ENCODE measurements at places on chromosomes 5 and 9. TPM values are rescaled to one million over a fixed set of nuclear protein-coding genes. Genes with fewer than 3 reads are reported as not detected.

ZBTB5 gene
- 20.5 TPM for total RNA-seq

LCN12 gene
- not detected for total RNA-seq

IFNA13 gene
- total RNA-seq: not detected

SREK1 gene
- 62.2 TPM for total RNA-seq

CTSL gene
- total RNA-seq: 110 TPM

RASGEF1C gene
- 0.17 TPM for total RNA-seq

GDNF gene
- total RNA-seq: 1.0 TPM

PIP5K1B gene
- 0.17 TPM for total RNA-seq

GTF2H2 gene
- 12.5 TPM for total RNA-seq

NUTM2G gene
- not detected for total RNA-seq

ABITRAM gene
- total RNA-seq: 20.8 TPM

ADAMTS6 gene
- 63.7 TPM for total RNA-seq

PCDHGB6 gene
- total RNA-seq: 1.3 TPM

KCNMB1 gene
- not detected for total RNA-seq

PLCXD3 gene
- not detected for total RNA-seq

CLIC3 gene
- total RNA-seq: 27.0 TPM

LCN15 gene
- not detected for total RNA-seq

DBH gene
- total RNA-seq: not detected

LARP1 gene
- total RNA-seq: 117 TPM

ALG2 gene
- total RNA-seq: 56.5 TPM

GADD45G gene
- total RNA-seq: 1.0 TPM

FOXD4 gene
- 0.67 TPM for total RNA-seq

CYSTM1 gene
- total RNA-seq: 27.5 TPM

QRFP gene
- not detected for total RNA-seq

ALDH1A1 gene
- total RNA-seq: not detected

FRMPD1 gene
- total RNA-seq: not detected

AK8 gene
- total RNA-seq: 1.2 TPM

NEUROG1 gene
- total RNA-seq: not detected

HSPA4 gene
- 189 TPM for total RNA-seq

IL13 gene
- total RNA-seq: not detected

CAVIN4 gene
- 0.33 TPM for total RNA-seq
